Hypothalamus (tissue), 51 donors: ENCODE measurements at places on chromosomes 2 and 18.

- DNase-seq = no peak
Observed at GRCh38 chr2:188439986-188440385, 148.3 kb downstream of the GULP1 start.

GRCh38 chr2:96525211-96525507 is 11.4 kb upstream of the ARID5A start:
- DNase-seq = no peak

DNA sequence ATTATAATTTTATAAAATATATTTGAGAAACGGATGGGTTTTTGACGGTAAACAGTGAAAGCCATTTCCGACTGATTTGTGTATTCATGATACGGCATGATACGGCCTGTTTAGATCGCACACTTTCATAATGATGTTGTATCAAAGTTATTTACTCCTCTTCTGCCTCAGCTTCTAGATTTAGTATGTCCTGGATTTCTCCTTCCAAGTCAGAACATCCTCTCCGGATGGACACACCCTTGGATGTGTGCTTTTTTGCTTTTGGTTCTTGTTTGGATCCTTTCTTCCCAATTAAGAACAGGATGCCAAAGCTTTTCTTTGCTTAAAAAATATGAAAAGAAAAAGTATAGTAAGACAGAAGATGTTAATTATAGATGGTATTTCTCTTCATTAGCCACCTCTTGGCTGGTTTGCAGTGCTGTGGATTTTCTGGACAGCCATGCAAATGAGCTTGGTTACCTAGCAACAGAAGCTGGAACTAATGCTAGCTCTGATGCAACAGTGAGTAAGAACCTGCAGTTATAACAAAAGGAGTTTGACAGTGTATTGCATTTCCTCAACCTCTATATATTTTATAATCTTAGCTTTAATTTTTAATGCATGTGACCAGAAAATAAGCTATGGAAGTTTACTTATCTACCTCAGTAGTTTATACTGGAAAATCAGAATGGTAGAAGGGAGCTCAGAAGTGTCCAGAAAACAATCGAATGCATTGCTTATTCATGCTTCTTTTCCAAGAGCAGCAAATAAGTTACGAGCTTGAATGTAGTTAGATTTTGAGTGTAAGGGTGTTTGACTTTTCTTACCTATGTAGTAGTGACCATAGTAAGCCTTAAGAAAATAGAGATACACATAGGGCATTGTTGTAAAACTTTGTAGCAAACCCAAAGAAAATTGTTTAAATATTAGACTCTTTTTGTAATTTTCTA is 27.9 kb downstream of the RMND5A start:
- no peak for DNase-seq

GRCh38 chr2:128512379-128513115 is 193.9 kb upstream of the HS6ST1 start:
- no peak for DNase-seq

DNA sequence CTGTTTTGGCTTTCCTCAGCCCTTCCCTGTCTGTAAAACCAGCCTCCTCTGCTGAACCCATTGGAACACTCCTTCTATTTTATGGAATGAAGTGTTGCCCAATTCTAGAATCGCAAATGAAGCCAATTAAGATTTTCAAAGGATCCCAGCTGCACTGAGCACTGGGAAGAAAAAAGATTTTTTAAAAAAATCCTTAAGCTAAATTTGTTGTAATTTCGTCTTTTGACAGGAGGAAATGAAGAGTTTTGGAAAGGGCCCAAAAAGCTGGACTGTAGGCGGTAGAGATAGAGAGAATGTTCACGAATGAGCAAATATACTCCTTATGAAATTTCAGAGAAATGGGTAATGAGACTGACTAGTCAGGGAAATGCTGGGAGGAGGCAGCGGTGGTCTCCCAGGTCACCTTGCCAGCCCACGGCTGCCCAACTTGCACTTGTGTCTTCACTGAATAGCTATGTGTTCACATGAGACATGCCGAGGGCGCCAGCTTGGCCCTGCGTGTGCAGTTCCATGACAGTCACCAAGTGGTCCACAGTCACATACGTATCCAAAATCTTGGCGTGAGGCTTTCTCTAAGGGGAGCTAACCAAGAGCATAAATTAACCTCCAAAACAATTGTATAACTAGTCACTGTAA is 69.9 kb downstream of the SGPP2 start:
- DNase-seq = no peak

DNA sequence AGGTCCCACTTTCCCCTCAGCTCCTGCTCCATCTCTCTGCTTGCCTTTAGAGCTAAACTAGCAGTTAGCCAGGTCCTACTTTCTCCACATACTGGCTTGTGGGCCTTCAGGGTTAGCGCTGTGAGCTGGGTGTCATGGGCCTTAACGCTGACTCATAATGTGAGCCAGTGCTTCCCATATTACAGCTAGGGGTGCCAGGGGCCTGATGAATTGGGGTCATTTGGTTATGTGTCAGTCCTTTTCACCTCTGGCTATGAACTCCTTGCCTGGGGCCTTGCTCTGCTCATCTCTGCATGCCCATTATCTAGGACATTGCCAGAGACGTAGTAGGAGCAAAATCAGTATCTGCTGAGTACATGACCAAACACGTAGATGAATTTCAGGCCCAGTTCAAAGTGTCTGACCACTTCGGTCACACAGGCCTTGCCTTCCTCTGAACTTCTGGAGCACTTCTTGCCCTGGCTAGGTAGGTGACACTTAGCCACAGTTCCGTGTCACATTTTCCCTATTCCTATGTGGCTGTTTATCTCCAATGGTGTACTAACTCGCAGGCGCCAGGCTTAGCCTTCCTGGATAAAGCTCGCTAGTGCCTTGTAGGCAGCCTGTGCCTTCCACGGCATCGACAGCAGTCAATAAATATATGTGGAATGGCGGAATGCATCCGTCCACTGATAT is 103.2 kb upstream of the SIX3 start:
- DNase-seq = no peak

- DNase-seq = no peak
Observed at GRCh38 chr18:49028091-49028490, 77.3 kb upstream of the SMAD7 start.

GRCh38 chr2:109736177-109736827 is 57.8 kb upstream of the RGPD5 start:
- no peak for DNase-seq

GRCh38 chr2:211793690-211794089 is 744.9 kb downstream of the ERBB4 start:
- no peak for DNase-seq

DNA sequence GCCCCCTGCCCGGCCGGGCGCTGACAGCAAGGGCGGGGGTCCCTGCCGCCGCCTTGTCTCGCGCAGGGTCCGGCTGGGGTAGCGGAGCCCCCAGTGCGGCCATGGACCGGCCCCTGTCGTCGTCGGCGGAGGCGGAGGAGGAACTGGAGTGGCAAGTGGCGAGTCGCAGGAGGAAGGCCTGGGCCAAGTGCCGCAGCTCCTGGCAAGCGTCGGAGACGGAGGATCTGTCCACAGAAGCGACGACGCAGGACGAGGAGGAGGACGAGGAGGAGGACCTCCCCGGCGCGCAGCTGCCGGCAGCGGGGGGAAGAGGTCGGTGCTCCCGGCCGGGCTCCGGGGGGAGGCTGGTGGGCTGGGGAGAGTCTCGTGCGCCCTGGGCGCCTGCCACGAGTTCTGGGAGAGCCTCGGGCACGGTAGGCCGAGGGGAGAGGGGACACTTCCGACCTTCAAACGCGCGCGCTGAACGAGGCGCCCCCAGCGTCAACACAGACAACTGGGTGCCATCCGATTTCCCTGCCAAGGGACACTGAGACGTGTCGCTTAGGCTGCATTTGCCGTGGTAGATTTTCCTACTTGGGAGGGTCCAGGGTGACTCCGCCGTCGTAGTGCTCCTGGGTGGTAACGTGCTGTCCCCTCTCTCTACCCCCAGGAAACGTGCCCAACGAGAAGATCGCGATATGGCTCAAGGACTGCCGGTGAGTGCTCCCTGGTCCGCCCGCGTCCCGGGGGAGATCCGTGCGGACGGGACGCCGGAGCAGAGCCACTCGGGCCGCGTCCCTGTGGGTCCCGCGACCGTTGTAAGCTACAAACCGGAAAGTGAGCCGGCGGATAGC is 652 bp downstream of the ITPRID2 start:
- DNase-seq = peak; percentile 81

DNA sequence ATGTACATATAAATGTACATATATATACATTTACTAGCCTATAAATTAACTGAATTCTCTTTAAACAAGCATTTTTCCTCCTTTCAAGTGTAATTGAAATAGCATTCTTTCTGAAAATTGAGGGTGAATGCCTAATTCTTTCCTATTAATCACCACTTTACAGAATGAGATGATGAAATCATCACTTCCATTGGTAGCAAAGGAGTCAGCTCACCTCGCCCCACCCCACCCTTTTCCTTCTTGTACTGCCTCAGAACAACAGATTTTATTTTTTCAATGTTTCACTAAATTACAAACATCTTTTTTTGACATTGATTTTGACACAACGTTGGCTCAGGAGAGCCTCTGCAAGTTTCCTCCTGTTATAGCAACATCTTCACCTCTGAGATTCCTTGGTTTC is 181.9 kb upstream of the CDH7 start:
- DNase-seq = no peak

DNA sequence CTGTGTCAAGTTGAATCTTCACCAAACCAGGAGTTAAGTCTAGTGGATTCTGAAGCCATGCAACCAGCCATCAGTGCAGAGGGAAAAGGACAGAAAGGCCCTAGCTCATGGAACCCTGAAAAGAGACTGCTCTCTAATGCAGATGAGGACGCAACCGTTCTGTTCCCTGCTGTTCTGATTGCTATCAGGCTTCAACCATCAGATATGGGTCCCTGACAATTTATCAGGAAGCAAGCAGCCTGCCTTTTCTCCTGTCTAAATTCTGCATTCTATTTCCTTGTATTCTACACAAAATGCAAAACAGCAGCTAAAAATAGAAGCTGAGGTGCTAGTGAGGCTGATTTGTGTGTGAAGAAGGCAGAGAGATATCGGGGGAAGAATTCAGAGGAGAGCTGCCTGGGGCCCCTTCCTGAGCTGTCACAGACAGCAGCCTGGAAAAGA is 68.4 kb upstream of the RTN4 start:
- DNase-seq = no peak

- DNase-seq = no peak
Observed at GRCh38 chr2:126778561-126779501, 119.9 kb upstream of the TEX51 start.
